ENCODE measurements at places on chromosomes 3 and 15.
A peak's percentile ranks its signal among the peaks of the same experiment; 100 is the strongest.

DNA sequence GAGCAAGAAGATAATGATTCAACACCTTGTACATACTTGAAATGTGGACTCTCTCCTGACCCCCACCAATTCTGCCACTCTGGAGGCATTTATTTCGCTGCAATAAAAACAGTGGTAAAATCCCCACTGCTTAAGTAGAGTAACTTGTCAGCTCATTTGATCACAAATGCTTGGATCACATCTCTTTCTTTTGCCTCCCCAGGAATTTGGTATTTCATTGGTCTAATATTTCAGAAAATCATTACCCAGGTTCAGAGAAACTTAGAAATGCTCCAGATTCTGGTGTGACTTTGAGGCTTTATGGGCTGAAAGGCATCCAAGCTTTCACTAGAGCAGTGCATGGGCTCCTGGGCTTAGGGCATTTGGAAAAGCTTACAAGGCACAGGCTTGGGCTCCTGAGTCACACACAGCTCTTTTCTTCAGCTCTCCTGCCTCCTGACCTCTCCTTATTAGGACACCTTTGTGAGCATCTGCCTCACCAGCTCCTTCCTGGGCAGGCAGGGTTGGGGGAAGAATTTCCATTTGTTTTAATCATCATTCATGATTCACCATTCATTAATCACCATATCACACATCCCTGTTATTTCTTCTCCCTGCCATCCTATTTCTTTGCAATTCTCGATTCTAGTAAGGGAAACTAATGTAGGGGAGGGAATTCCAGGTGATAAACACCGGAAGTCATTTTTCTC lies 22.5 kb downstream of the CDCP1 start:
- no peak for DNase-seq

DNA sequence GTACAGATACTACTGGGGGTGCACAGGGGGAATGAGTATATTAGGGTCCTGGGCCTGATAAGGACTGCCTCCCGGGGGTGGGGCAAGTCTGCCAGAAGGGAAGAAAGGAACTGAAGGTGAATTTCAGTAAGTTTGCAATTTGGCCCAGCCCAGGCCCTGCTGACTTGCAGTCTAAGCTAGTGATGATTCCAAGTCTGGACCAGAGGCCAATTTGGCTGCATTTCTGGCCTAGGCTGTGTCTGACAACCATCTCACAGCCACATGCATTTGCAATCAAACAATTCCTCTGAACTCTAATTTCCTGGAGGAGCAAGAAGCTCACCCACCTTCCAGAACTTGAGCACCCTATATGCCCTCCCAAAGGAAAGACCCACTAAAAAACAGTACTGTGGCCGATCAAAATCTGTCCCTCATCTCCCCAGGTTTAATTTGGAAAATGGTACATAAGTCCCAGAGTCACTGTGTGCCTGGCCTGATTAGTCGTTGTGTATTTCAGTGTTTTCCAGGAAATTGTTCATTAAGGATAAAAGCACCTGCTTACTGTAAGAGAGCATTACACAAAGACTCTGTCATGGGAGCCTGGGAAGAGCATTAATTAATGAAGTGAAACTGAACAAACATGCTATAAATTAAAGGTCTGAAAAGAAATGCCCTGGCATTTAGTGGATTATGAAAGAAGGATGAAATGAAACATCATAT lies 114.5 kb downstream of the MEGF11 start:
- no peak for DNase-seq

DNA sequence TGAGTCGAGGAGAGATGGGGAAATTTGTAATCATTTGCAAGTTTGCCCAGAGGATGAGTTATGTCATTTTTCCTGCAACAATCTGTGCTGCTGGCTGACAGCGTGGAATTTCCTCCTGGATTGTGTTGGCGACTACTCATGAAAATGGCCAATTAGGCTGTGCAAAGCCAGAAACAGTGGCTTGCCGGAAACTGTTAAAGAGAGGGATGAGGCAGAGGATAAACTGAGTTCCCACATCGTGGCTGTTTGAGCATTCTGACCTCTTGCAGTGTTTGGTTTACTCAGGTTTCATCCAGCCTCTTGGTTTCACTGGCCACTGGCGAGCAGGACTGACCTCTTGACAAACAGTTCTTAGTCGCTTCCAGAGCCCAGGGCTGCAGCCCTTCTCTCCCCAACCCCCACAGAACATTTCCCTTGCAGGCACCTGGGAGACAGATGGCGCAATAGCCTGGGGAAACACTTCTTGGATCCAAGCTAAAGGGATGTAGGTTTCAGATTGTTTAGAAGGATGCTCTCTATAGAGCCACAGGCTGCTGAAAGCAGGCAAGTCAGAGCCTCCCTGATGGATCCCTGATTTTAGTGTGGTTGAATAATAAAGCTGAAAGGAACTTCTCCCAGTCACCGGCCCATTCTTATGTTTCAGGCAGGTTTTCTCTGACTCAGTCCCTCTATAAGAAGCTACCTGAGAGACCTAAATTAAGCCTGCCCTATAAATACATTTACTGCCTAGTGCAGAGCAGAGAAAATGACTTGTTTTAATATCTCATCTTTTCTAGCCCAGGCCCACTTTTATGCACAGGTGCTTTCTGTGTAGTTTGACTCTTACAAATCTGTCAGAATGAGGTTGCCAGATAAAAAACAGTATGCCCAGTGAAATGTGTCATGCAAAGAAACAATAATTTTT lies 92.8 kb upstream of the UBE2E1 start:
- no peak for DNase-seq

- DNase-seq, result peak; percentile 45
These were observed 167.6 kb downstream of the PLCL2 start for GRCh38 chr3:17052363-17052762.

GRCh38 chr15:88032787-88033186 lies 223.8 kb downstream of the NTRK3 start:
- no peak for DNase-seq

DNA sequence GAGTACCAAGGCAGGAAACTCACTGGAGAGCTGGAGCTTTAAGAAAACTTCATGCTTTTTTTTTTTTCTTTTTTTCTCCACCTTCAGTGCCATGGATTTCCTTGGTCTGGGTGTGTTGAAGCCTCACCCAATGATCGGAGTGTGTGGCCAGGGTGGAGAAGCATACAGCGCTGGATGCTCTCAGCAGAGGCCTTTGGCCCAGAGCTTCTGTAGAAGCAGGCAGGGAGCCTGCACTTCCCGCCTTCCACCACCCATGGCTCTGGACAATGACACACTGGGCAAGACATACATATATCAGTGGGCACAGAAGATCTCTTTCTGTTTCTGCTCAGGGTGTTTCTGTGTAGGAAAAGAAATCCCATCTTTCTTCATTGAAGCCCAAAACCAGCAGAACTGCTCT lies 55.8 kb upstream of the ACAD9 start:
- DNase-seq, result no peak

- DNase-seq, result no peak
These were observed 259.5 kb upstream of the KCNH8 start for GRCh38 chr3:18888819-18889218.

GRCh38 chr3:66338927-66339326 lies 118.1 kb downstream of the SLC25A26 start:
- DNase-seq, result no peak

DNA sequence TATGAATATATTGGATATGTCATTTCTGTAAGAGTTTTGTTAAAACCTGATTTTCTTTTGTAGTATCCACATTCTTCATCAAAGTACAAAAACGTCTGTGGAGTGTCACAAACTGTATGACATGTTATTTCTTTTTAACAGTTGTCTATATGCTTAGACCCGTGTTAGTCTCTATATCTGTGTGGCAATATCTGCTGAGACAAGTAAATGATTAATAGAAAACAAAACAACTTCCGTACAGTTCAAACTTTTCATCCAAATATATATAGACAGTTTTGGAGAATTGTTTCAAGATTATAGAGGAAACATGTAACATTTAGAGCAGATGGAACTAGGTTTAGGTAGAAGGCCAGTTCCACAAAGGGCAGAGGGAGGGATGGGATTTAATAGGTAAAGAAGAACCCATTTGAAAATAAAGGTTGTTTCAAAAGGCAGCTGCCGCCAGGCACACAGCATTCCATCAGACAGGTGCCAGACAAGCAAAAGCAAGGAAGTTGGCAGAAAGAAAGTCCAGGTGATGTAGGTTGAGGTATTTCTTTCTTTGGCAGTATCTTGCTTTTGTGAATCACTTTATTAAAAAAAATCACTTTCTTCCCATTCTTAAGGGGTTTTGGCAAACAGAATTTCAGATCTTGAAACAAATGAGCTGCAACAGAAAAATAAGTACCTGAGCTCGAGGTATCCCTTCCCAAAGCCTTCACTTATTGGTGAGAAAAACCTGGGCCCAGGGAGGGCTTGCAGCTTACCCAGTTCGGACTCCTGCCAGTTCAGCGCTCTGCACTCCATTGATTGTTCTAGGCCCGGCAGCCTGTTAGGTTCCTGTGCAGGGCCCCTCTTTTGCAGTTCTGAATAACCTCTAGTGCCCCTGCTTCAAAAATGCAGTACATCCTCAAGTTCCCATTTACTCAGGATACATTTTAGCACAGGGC lies 49.0 kb downstream of the LRRN1 start:
- no peak for DNase-seq

- DNase-seq, result no peak
These were observed 321.4 kb upstream of the GBE1 start for GRCh38 chr3:82082796-82083195.

- DNase-seq, result no peak
These were observed 54.0 kb upstream of the SKOR1 start for GRCh38 chr15:67771189-67771800.

DNA sequence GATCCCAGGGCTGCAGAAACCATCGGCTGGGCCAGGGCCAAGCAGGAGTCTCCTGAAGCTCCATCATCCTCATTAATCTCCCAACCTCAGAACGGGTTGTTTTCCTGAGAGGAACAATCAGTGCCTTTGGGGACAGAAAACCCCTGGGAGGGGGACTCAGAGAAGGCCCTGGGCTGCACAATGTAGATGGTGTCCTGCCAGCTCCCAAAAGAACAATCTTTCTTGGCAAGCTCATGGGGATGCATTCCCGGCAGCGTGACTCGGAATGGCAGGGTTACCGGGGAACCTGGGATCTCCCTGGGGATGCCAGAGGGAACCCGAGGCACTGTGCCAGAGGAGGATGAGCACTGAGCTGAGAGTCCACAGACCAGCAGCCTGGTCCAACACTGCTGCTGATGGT lies 72.1 kb upstream of the ATP2B2 start:
- no peak for DNase-seq

DNA sequence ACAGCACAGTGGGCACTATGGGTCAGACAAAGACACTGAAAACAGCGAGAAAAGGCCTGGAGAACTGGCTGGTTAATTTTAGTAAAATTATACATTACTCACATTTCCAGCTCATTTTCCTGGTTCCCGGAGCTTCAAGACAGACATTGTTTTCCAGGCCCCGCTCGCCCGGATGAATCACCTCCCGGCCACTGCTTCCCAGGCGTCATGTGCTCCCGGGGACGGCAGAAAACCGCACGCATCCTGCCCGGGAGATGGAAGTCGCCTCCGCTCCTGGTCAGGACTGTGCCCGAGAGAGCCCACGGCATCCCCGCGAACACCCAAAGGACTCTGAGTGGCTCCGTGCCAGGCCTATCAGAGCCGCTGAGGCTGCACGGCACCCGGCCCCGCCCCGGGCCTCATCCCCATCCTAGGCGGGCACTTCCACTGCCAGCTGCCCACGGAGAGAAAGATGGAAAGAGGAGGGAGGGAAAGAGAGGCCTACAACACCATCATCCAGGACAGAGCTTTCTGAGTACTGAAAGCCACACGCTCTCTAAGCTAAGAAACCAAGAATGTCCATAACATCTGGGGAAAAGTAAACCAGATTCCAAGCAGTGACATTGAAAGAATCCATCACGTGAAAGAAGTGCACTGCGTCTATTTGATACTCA lies 75.1 kb downstream of the VGLL4 start:
- no peak for DNase-seq

DNA sequence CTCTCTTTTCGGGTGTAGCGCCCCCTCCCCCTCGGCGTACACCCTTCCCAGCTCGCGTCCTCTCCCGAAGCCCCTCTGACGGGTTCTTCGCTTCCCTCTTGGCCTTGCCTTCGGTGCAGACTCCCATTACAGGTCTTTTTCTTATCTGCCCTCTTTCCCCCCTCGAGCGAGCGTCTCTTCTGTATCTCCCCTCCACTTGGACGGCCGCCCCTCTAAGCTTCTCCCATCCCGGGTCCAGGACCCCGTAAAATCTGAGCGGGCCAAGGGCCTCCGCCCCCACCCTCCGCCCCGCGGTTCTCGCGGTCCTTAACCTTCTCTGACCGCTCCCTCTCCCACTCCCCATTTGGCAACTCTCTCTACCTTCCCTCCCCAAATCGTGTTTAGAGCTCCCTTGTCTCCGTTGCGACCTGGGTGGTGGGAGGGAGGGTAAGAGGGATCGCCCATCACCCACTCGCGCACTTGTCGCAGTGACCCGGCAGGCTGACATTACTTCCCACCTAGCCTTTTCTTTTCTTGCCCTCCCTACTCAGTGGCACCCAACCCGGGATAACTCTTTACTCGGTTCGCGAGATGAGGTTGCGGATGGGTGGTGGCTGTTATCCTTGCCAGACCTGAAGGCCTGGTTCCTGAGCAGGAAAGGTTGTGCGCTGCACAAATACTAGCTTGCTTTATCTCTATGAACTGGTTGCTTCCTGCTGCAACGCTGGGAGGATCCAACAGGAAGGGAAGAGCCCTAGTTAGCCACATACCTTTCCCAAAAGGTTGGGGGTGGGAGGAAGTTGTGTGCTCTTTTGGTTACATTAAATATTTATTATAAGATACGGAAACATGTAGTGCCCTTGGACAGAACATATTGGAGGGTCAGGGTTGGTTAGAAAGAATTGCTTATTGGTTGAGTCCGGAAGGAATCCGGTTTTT lies 922 bp downstream of the RAB11A start:
- DNase-seq, result peak; percentile 34

DNA sequence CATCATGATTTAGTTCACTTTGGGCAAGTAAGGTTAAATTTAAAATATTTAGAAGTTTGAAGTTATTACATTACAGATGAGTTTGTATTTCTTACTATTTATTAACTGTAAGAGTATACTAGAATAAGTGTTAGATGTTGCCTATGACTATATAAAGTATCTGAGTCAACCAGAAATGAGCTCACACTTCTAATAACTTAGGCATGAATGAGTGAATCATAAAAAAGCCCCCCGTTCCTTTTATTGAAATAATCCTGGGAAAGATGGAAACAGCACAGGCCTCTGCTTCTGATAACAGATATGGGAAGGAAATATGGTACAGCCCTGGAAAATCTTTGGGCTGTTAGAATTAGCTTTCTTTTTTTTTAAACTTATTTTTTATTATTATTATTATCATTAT lies 66.6 kb upstream of the TGFBR2 start:
- no peak for DNase-seq

- peak; percentile 53 for DNase-seq
These were observed 109.6 kb upstream of the TMCO5A start for GRCh38 chr15:37824717-37825382.

- DNase-seq, result peak; percentile 87
These were observed 811 bp downstream of the SKIL start for GRCh38 chr3:170358042-170359010.

- no peak for DNase-seq
These were observed 138.1 kb downstream of the GREM1 start for GRCh38 chr15:32855942-32856341.
